ENCODE measurements at places on chromosomes 6 and 20. TPM values are rescaled to one million over a fixed set of nuclear protein-coding genes. Genes with fewer than 3 reads are reported as not detected.

Gene TBC1D20
- 38.8 TPM for total RNA-seq

Gene IPCEF1
- not detected for total RNA-seq

Gene LINC00237
- total RNA-seq = not detected

Gene GLP1R
- not detected for total RNA-seq

Gene SAMD3
- 2.8 TPM for total RNA-seq

Gene SCAND1
- total RNA-seq = 121 TPM

Gene PHACTR1
- total RNA-seq = 1.1 TPM

Gene ROS1
- 0.34 TPM for total RNA-seq

Gene DYNLT2
- 0.47 TPM for total RNA-seq
